ENCODE measurements at places on chromosomes 2 and 18. TPM values are rescaled to one million over a fixed set of nuclear protein-coding genes. Genes with fewer than 3 reads are reported as not detected.

GRCh38 chr2:70817284-70817954, 3.0 kb downstream of the CLEC4F start:
- H3K36me3 ChIP-seq: no peaks in the 10 kb centered on the region
- DNase-seq: no peak
- no peak overlapping the region for H3K27ac ChIP-seq
- H3K4me1 ChIP-seq: no peaks in the 10 kb centered on the region

Gene MFSD6
- 68.1 TPM for total RNA-seq

DNA sequence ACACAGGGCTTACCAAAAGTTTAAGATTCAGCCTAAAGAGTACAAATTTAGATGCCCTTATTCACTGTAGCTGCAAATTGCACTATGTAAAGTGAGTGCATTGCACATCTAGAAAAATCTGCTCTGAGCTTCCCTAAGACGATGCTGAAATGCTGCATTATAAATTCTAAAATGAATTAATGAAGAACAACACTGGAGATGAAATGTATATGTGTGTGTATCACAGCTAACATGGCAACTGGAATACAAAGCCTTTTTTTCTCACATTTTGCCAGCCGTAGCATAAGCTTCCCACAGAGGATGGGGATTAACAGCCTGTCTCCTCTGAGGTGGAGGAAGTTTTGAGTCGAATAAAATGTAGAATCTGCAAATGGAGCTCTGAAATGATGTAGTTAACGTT, 338.3 kb upstream of the ZEB2 start:
- peaks cover 4% of the 10 kb centered on the region for H3K27me3 ChIP-seq
- H3K36me3 ChIP-seq: no peaks in the 10 kb centered on the region
- H3K27ac ChIP-seq: no peak overlapping the region

DNA sequence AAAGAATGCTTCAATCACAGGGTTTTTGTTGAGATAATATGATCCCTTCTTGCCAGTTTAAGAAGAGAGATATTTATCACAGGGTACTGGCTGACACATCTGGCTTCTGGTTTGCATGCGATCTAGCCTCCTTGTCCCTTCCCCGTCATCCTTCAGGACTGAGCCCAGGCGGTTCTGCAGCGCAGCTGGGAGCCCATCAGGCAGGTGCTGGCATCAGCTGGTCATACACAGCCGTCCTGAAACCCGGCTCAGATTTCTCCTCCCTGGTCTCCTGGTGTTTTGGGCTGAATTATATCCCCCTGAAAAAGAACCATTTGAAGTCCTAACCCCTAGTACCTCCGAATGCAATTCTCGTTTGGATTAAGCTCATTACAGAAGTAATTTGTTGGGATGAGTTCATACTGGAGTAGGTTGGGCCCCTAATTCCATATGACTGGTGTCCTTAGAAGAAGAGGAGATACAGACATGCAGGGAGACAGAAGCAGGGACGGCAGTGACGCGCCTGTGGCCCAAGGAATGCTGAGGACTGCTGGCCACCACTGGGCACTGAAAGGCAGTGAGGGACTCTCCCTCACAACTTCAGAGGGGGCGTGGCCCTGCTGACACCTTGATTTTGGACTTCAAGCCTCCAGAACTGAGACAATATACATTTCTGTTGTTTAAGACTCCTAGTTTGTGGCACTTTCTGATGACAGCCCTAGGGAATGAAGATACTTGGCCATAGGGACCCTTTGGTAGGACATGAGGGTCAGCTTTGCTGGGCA, 83.9 kb upstream of the ODC1 start:
- no peaks in the 10 kb centered on the region for H3K27me3 ChIP-seq
- H3K27ac ChIP-seq: no peak overlapping the region
- no peak for DNase-seq
- H3K4me3 ChIP-seq: no peak overlapping the region

GRCh38 chr2:41694536-41695049, 353.2 kb upstream of the PKDCC start:
- H3K4me1 ChIP-seq: peaks cover 2% of the 10 kb centered on the region
- H3K27me3 ChIP-seq: no peaks in the 10 kb centered on the region
- no peaks in the 10 kb centered on the region for H3K36me3 ChIP-seq
- H3K27ac ChIP-seq: no peak overlapping the region
- DNase-seq: no peak
- no peak overlapping the region for H3K4me3 ChIP-seq

DNA sequence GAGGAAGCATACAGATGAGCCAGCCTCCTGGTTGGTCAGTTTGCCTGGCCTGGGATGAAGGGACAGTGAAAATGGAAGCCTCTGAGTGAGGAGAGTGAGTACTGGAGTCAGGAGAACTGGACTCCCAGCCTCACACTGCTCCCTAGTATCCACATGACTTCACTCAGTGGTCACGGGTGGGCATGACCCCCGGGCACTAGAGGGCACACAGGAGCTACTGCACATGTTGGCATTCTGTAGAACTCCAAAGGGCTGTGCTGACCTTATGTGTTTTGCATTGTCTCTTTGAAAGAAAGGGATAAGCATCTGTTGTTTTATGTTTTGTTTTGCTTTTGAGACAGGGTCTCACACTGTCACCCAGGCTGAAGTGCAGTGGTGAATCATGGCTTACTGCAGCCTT, 23.7 kb downstream of the NCAPH start:
- H3K27me3 ChIP-seq: no peaks in the 10 kb centered on the region
- H3K4me1 ChIP-seq: no peaks in the 10 kb centered on the region
- H3K4me3 ChIP-seq: no peak overlapping the region

DNA sequence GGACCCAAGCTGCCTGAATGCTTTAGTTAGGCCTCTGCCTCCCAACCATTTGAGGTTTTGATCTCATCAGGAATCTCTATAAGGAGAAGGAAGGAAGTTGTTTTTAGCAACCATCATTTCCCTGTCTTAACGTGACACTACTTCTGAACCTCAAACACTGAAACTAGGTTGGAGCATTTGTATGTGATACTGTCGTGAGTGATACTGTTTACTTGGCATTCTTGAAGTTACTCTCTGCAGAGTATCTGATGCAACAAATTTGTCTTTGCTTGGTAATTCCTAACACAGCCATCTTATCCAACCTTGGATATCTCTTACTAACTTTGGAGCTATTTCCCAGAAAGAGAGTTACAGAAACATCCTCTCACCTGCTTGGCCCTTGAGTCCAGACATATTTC, 22.1 kb downstream of the TTLL4 start:
- no peak overlapping the region for H3K4me3 ChIP-seq

DNA sequence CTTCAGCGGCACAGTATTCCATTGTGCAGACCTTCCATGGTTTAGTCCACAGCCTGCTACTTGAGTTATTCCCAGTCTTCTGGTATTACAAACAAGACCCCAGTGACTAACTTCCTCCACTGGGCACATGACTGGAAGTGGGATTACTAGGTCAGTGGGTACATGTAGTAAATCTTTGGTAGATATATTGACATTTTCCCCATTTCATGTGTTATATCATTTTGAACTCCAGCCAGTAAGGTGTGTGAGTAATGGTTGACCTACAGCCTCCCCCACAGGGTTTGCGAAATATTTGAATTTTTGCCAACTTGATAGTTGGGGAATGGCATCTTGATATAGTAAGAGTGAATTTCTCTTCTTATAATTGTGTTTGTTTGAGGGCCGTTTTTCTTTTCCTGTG, 58.8 kb downstream of the RNF144A start:
- no peak overlapping the region for H3K4me3 ChIP-seq
- H3K27ac ChIP-seq: no peak overlapping the region
- no peaks in the 10 kb centered on the region for H3K27me3 ChIP-seq
- H3K4me1 ChIP-seq: no peaks in the 10 kb centered on the region

Gene SRD5A2
- total RNA-seq: not detected

Gene SIGLEC15
- total RNA-seq: 0.12 TPM

Gene SLC16A14
- 29.8 TPM for total RNA-seq

- H3K27ac ChIP-seq: no peak overlapping the region
- H3K4me1 ChIP-seq: no peaks in the 10 kb centered on the region
- H3K27me3 ChIP-seq: no peaks in the 10 kb centered on the region
- no peak overlapping the region for H3K4me3 ChIP-seq
Measured at GRCh38 chr2:218471982-218472381, 53.1 kb downstream of the VIL1 start.

GRCh38 chr2:189144700-189145211, 34.8 kb downstream of the COL5A2 start:
- H3K27me3 ChIP-seq: no peaks in the 10 kb centered on the region
- peaks cover 3% of the 10 kb centered on the region for H3K4me1 ChIP-seq
- H3K36me3 ChIP-seq: no peaks in the 10 kb centered on the region
- H3K27ac ChIP-seq: no peak overlapping the region
- no peak overlapping the region for H3K4me3 ChIP-seq

- no peaks in the 10 kb centered on the region for H3K27me3 ChIP-seq
- H3K27ac ChIP-seq: peak overlapping the region; percentile 6
- peak; percentile 69 for DNase-seq
- H3K4me1 ChIP-seq: peaks cover 7% of the 10 kb centered on the region
- no peaks in the 10 kb centered on the region for H3K36me3 ChIP-seq
Measured at GRCh38 chr2:240926516-240927389, 20.6 kb downstream of the CROCC2 start.

DNA sequence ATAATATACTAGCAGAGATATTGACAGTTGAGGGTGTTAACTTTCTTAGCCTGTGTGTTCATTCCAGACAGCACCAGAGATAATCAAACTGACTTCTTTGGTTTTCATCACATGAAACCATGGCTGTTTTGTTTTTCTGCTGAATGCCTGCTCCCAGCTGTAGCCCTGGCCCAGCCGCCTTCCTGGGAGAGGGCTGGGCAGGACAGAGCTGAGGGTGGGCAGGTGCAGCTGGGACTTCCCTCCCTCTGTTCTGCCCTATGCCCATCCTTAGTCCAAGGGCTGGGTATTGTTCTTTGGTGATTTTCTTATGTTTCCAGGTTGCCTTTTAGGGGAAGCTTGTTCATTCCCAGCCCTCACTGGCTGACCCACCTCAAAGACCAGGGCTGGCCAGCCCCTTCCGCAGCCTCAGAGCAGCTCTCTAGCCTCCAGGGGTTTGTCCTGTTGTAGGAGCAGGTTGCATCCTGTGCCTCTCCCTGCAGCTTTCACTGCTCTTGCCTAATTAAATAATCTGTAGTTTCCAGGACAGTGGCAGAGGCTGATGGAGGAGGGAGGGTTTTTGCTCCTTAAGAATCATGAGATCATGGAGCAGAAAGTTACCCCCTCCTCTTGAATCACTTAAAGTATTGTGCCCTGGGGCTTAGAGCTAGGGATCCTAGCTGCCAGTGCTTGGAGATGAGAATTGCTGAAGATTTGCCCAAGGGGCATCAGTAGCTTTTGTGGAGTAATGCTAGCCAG, 61.4 kb downstream of the MTCL1 start:
- H3K27me3 ChIP-seq: no peaks in the 10 kb centered on the region
- H3K4me1 ChIP-seq: peaks cover 3% of the 10 kb centered on the region
- H3K4me3 ChIP-seq: no peak overlapping the region
- no peak overlapping the region for H3K27ac ChIP-seq

Gene GULP1
- 44.9 TPM for total RNA-seq

- no peaks in the 10 kb centered on the region for H3K36me3 ChIP-seq
- H3K4me1 ChIP-seq: no peaks in the 10 kb centered on the region
- no peak overlapping the region for H3K4me3 ChIP-seq
- H3K27me3 ChIP-seq: no peaks in the 10 kb centered on the region
Measured at GRCh38 chr2:211455216-211455841, 898.9 kb downstream of the CPS1 start.

DNA sequence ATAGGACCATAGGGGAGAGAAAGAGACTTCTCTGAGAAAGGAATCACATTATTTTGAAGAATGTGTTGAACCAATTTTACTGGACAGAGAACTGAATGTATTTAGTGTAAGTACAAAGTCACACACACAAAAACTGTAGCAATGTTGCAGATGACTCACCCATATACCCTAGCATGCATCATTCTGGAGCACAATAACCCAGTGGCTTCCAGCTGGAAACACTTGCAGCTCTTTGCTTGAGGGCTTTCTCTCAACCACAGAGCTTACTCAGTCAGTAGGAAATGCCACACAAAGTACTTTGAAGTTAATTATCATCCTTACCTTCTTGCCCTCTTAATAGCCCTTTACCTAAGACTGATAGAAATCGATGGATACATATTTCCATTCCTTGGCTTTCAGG, 760.0 kb upstream of the FSHR start:
- no peaks in the 10 kb centered on the region for H3K36me3 ChIP-seq
- no peak overlapping the region for H3K27ac ChIP-seq
- DNase-seq: no peak
- no peaks in the 10 kb centered on the region for H3K27me3 ChIP-seq
- H3K4me3 ChIP-seq: no peak overlapping the region
- H3K4me1 ChIP-seq: no peaks in the 10 kb centered on the region

DNA sequence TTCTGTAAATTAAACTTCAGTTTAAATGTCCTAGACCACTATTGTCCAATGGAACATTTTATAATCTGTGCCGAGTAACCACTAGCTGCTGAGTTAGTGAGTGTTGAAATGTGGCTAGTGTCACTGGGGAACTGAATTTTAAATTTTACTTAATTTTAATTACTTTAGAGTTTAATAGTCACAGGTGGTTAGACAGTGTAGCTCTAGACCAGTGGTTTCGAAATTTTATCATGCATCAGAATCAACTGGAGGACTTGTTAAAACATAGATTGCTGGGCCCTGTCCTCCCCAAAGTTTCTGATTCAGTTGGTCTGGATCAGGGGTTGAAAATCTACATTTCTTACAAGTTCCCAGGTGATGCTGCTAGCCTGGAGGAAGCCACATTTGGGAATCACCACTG, 110.4 kb downstream of the FMNL2 start:
- H3K4me3 ChIP-seq: no peak overlapping the region
- H3K27me3 ChIP-seq: no peaks in the 10 kb centered on the region
- no peak overlapping the region for H3K27ac ChIP-seq
- H3K36me3 ChIP-seq: no peaks in the 10 kb centered on the region
- no peak for DNase-seq
- H3K4me1 ChIP-seq: peaks cover 9% of the 10 kb centered on the region

DNA sequence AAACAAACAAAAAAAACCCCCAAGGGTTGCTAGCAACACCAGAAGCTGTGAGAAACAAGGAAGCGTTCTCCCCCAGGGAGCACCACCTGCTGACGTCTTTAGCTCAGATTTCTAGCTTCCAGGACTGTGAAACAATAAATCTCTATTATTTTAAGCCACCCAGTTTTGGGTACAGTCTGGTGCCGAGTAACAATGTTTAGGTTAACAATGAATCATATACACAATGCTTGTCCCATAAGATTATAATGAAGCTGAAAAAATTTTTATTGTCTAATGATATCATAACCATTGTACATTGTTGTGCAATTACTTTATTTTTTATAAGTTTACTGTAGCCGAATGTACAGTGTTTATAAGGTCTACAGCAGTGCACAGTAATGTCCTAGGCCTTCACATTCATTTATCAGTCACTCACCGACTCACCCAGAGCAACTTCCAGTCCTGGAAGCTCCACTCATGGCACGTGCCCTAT, 72.1 kb upstream of the CAB39 start:
- no peaks in the 10 kb centered on the region for H3K27me3 ChIP-seq
- no peak overlapping the region for H3K27ac ChIP-seq
- no peaks in the 10 kb centered on the region for H3K36me3 ChIP-seq
- no peaks in the 10 kb centered on the region for H3K4me1 ChIP-seq
- no peak overlapping the region for H3K4me3 ChIP-seq

Gene NXPH2
- total RNA-seq: 2.3 TPM

DNA sequence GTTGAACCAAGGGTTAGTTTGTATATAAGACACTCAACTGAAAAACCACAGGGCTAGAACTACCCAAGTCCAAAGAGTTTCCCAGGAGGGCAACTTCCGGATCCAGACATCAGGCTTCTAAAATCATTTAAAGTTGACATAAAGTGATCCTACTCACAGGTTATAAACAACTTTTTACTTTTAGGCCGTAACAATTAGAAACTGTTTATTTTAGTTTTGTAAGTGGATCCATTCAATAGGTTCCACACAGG, 454.6 kb downstream of the MEIS1 start:
- peaks cover 2% of the 10 kb centered on the region for H3K4me1 ChIP-seq
- H3K36me3 ChIP-seq: no peaks in the 10 kb centered on the region
- no peak for DNase-seq
- H3K4me3 ChIP-seq: no peak overlapping the region

- no peaks in the 10 kb centered on the region for H3K36me3 ChIP-seq
- DNase-seq: no peak
- no peak overlapping the region for H3K27ac ChIP-seq
- no peak overlapping the region for H3K4me3 ChIP-seq
Measured at GRCh38 chr18:59787998-59788790, 91.0 kb upstream of the CCBE1 start.
